Naive thymus-derived CD8-positive, alpha-beta T cell (primary cell): ENCODE measurements at places on chromosomes 5 and 9.

DNA sequence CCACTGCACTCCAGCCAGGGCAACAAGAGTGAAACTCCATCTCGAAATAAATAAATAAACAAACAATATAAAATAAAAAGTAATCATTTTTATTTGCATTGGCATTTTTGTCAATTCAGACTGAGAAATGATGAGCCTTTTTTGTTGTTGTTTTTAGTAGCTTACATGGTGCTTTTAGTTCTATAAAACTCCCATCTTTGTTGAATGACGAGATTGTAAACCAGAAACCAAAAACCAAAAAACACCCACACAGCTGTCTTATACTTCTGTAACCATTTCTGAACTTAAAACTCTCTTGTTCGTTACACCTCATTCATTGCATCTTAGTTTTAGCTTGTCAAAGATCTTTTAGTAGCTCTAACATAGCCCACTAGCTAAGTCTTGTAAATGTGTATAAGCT, 44.7 kb downstream of the GGTA1 start:
- no peak for DNase-seq

- DNase-seq = no peak
Measured at GRCh38 chr5:37847978-37848425, 8.2 kb upstream of the GDNF start.

- DNase-seq = no peak
Measured at GRCh38 chr5:143085319-143085917, 315.2 kb downstream of the ARHGAP26 start.

GRCh38 chr5:16392718-16393117, 72.9 kb downstream of the ZNF622 start:
- no peak for DNase-seq

- DNase-seq = no peak
Measured at GRCh38 chr5:91707521-91707841, 324.4 kb upstream of the ARRDC3 start.

DNA sequence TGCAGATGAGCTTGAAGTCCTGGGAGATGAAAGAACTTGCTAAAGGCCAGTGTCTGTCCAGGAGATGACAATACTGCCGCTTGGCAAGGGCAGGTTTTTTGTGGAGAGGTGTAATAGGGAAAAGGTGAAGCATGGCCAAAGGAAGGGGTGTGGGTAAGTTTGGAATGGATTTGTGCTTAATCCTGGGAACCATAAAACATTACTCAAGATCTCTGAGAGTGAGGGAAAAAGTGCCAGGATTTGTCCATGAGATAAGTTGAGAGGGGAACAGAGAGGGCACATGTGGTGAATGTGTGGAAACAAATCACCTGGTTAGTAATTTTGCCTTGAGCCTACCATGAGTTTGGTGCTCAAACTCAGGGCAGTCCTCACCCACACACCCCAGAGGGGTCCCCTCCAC, 108.8 kb upstream of the CD180 start:
- DNase-seq = no peak

DNA sequence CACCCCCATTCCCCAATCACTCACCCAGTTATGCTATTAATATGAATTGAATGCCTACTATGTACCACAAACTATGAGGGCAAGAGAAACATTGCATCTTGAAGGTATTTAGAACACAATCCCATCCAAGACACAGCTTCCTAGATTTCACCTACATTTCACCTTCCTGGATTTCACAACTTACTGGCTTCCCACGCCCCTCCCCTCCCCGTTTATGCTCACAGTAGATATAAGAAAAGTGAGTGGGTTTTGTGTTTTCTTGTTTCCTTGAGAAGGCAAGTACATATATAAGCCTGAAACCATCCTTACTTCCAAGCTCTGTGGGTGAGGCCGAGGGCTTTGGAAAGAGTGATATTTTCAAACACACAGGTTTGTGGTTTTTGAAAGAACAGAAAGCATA, 465.0 kb downstream of the BNC2 start:
- no peak for DNase-seq

DNA sequence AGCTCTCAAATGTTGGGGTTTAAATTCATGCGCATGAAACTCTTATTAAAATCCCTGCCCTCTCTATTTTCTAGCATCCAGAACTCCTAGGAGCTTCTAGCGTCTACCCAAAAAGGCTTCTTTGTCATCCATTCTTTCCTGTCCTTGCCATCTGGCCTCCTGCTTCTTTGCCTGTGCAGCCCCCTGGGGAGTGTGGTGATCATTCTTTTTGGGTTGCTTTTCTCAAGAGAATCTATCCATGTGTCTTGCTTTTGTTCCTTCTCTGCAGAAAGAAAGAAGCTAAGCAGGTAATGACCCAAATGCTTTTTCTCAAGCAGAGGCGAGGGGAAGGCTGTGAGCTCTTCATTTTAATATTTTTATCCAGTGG, 26.6 kb downstream of the SKP2 start:
- no peak for DNase-seq

DNA sequence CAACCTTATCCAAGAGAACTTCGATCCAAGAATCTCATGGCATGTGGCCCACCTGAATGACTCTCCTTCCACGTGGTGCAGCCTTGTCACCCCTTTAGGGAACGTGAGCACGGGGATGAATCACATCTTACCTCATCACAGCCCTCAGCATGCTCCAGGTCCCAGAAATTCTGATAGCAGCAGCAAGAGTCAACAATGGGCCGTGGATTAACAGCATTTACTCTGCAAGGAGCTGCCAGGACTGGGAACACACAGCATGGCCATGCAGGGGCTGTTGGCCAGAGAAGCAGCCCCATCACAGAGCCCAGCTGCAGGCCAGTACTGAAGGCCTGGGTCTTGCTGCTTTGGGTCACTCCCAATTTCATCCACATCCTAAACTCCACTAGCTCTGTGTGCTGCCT, 150.4 kb downstream of the C5orf15 start:
- no peak for DNase-seq

DNA sequence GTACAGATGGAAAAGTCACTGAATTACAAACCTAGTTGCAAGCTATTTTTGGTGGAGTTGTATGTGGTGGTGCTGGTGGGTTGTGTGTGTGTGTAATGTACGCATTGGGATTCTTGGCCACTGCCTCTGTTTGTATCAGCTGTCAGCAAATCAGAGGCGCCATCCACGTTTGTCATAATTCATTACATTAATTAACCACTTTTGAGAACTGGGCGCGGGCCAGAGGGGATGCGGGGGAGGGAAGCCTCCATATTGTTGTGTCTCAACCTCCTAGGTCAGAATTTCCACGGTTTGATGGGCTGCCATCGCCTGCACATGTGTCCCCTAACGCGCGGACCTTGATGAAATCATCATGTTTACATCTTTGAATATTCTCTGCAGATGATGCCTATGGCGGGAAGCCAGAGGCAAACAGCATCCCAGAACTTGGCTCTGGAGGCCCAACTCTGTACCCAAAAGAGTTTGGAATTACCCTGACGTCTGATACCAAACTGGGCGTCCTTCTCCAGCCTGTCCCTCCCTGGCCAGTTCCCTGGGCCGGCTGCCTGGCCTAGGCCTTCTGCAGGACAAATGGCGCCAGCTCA, 54.9 kb downstream of the FGF18 start:
- DNase-seq = no peak

DNA sequence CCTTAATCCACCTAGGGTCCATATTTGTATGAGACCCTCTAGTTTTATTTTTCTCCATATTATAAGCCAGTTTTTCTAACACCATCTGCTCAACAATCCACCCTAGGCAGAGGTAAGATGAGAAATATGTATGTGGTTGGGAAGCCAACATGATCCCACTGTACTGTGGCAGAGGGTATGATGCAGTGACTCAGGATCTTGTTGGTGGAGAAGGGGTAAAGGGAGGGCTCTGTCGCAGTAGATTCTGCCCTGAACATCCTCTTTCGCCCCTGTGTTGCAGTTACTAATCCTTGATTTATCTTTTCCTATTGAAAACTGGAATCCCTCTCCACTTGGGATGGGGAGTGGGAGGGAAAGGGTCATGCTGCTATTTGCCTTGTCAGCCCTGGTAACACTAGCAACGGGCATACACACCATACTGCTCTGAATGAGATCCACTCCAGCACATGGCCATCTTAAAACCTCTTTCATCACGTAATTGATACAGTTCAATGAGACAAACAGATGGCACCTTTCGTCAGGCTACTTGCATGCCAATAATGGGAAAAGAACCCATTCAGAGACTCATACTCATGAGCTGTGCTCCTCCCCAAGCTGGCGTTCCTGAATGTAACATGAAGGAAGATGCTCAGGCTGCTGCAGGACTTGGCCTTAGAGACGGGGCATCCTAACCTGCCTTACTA, 63.0 kb downstream of the ADAMTS12 start:
- DNase-seq = no peak

DNA sequence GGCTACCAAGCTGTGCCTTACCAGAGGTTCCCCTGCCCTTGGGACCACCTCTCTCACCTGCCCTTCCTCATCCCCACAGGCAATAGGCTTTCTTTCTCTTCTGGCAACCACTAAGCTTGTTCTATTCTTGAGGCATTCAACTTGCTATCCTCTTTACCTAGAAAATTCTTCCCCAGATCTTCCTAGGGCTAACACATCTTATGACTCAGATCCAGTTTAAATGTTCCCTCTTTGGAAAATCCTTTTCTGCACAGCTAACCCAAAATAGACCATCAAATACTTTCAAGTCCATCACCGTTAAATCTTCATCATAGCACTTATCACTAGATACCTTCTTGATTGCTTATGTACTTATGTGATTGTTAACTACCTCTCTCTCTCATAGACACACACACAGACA, 93.7 kb downstream of the ENC1 start:
- DNase-seq = no peak

GRCh38 chr5:10530601-10531320, 33.1 kb upstream of the ANKRD33B start:
- DNase-seq = no peak

DNA sequence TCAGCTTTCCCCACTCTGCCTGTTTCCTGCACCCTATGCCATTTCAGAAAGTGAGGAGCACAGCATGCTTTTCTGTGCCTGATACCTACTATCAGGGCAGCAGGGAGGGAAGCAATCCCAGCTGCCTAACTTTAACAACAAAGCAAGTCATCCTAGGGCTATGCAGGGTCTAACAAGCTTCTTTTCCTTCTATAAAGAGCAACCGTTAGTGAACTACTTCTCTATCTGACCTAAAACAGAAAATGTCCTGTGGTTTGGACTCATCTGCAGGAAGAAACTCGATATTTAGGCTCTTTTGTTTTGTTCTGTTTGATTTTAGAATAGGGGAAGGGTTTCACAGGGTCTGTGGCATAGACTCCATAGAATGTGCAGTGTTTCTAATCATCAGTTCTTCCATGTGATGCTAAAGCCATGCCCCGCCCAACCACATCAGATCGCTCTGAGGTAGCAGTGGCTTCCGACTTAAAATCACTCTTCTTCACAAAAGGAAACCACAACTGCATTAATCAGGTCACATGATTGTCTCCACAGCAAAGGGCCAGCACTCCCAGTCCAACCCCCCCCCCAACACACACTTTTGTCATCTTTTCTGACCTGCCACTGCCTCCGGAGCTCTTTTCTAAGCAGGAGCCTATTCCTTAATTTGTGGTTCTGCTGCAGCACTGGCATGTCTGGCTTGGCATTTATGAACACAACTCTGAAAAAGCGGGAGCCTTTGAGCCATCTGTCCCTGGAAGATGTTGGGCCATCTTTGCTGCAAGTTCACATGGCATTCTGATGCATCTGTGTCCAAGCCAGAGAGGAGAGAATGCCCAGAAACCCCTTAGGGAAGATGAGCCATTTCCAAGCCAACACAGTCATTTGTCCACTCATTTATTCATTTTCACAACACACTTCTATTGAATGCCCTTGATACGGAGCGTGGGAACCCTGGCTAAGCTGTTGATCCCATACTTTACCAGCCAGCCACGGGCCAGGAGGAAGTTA, 71.6 kb downstream of the CFAP90 start:
- DNase-seq = no peak
